ENCODE measurements at places on chromosomes 3 and 15. TPM values are rescaled to one million over a fixed set of nuclear protein-coding genes. Genes with fewer than 3 reads are reported as not detected.

GRCh38 chr3:182837855-182838454 lies 44.7 kb downstream of the ATP11B start:
- DNase-seq: peak; percentile 69

DUSP7 gene
- 12.4 TPM for total RNA-seq

GRCh38 chr15:37773111-37773860 lies 161.2 kb upstream of the TMCO5A start:
- DNase-seq: peak; percentile 59

- peak; percentile 16 for DNase-seq
Measured at GRCh38 chr3:61855211-61855610, 293.8 kb downstream of the PTPRG start.

CGNL1 gene
- total RNA-seq: 0.13 TPM

GRCh38 chr3:126181398-126181725 lies 976 bp upstream of the ALDH1L1 start:
- no peak for DNase-seq

CKMT1A gene
- total RNA-seq: not detected

DNA sequence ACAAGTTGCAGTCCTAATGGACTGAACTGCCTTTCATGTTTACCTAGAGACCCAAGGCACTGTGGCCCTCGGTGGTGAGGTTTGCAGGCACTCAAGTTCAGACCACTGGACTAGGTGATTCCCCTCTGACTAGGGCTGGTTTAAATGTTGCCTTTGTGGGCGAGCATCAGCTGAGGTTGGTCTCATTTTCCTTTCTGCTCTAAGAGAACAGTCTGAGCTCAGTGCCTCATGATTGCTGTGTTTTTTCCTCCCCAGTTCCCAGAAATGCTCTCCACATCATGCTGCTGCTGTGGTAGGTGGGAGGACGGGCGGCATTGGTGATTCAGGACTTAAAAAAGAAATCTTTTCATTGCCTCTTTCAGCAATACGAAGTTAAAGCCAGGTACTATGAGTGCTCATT lies 237.2 kb downstream of the MBNL1 start:
- no peak for DNase-seq

ARPP21 gene
- not detected for total RNA-seq

- no peak for DNase-seq
Measured at GRCh38 chr15:69648775-69649735, 196.4 kb downstream of the RPLP1 start.

SEMA6D gene
- 1.4 TPM for total RNA-seq

- no peak for DNase-seq
Measured at GRCh38 chr3:55165704-55166405, 238.0 kb upstream of the LRTM1 start.

- DNase-seq: no peak
Measured at GRCh38 chr3:82654708-82655107, 893.3 kb upstream of the GBE1 start.
